ENCODE measurements at places on chromosomes 2 and 18.

- DNase-seq, result peak; percentile 64
Observed at GRCh38 chr2:127208313-127208712, 11.8 kb downstream of the CYP27C1 start.

DNA sequence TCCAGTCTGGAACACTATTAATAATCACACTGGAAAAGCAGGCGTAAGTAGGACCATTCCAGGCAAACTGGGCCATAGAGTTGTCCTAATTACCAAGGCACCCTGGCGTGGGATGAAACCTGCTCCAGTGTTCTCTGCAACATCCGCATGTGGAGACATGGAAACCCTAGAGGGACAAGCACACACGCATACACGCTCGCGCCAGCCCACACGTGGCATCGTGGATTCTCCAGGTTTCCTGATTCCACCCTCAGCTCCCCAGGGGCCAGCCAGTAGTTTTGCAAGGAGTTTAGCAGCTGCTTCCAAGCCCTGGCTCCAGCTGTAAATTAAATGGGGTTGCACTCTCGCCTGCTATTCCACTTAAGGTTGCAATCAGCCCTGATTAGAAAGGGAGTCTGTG is 127.7 kb downstream of the DYSF start:
- DNase-seq, result no peak

GRCh38 chr2:61658841-61659780 is 121.0 kb upstream of the XPO1 start:
- peak; percentile 42 for DNase-seq

- DNase-seq, result no peak
Observed at GRCh38 chr18:20975077-20975476, 136.5 kb downstream of the ROCK1 start.

- DNase-seq, result no peak
Observed at GRCh38 chr2:28359222-28360057, 33.2 kb upstream of the FOSL2 start.

- no peak for DNase-seq
Observed at GRCh38 chr2:127579231-127579630, 43.7 kb downstream of the MYO7B start.

GRCh38 chr2:56369316-56369715 is 185.5 kb downstream of the CCDC85A start:
- DNase-seq, result peak; percentile 39

DNA sequence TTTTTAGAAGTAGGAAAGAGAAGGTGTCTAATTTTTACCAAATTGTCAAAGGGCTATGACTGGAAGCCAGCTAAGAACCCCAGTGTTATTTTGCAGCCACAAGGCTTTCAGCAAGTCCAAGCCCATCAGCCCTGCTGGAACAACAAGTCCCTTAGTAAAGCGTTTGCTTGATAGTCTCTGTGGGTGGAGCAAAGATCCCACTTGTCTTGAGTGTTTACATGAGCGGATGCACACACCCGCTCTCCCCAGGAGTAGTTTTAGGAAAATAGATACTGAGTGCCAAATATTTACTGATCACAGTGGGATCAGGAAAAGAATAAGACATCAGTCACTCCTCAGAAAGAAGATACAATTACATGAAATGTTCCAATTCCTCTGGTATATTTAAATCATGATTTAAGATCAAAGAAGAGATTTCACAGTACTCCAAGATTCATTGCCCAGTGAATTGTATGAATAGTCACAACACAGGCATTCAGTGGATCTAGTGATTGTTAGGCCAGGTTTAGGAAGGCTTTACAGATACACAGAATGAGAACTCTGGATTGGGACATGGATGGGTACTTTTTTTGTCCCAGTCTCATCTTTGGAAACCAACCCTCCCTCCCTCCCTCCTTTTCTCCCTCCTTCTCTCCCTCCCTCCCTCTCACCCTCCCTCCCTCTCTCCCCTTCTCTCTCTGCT is 514.9 kb downstream of the PTPRM start:
- DNase-seq, result no peak

- peak; percentile 91 for DNase-seq
Observed at GRCh38 chr2:27071990-27072830, 756 bp upstream of the OST4 start.

DNA sequence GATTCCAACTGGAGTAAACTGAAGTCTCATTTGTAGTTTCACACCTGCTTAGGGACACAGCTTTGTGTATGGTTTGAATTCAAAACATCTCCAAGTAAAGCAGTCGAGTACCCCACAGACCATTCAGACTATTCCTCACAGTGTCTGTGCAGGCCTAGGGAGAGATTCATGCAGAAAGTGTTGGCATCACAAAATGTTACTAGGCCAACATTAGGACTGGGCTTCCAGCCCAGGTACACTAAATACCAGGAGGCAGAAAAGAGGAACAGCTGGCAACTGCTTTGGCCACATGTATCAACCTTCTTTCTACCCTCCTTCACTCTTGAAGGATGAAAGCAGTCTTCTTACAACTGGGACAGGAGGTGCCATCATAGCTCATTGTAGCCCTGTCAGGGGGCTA is 270.4 kb upstream of the TMEFF2 start:
- no peak for DNase-seq

- no peak for DNase-seq
Observed at GRCh38 chr2:218149098-218149497, 17.7 kb downstream of the CXCR1 start.

- no peak for DNase-seq
Observed at GRCh38 chr2:230492107-230492506, 76.1 kb downstream of the SP100 start.

- DNase-seq, result no peak
Observed at GRCh38 chr2:139495851-139496250, 715.7 kb upstream of the NXPH2 start.

DNA sequence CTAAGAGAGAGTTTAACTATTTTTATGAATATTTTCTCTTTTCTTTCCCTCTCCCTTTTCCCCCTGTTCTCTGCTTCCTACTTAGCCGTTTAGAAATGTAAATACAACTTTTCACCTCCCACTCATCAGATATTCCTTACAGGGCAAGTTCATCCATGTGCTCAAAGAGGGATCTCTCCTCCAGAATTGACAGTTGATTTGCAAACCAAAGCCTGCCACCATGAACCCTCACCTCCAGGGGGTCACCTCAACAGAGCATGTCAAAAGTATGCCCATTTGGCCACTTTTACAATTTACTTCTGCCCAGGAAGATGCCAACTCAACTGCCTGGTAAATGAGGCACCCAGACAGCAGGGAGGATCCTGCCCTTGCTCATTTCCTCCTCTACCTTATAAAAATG is 149.2 kb upstream of the GYPC start:
- DNase-seq, result no peak

DNA sequence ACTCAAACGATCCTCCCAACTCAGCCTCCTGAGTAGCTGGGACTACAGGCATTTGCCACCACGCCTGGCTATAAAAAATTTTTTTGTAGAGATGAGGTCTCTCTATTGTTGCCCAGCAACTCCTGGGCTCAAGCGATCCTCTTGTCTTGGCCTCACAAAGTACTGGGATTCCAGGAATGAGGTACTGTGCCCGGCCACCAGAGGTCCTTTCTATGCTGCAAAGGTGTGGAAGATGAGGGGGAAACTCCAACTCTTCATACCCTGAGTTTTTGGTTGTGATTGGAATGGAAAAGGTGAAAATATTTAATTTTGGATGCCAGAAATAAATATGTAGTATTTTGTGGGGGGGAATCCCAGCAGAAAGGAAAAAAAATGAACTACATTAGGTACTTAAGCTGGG is 36.0 kb downstream of the MRPL33 start:
- DNase-seq, result peak; percentile 31

- peak; percentile 97 for DNase-seq
Observed at GRCh38 chr2:37713258-37713700, 41.8 kb upstream of the CDC42EP3 start.

- DNase-seq, result no peak
Observed at GRCh38 chr2:224173210-224173609, 134.1 kb upstream of the SERPINE2 start.

GRCh38 chr2:174577967-174578589 is 19.5 kb downstream of the WIPF1 start:
- DNase-seq, result peak; percentile 81

GRCh38 chr2:205808486-205809121 is 126.3 kb downstream of the NRP2 start:
- no peak for DNase-seq

DNA sequence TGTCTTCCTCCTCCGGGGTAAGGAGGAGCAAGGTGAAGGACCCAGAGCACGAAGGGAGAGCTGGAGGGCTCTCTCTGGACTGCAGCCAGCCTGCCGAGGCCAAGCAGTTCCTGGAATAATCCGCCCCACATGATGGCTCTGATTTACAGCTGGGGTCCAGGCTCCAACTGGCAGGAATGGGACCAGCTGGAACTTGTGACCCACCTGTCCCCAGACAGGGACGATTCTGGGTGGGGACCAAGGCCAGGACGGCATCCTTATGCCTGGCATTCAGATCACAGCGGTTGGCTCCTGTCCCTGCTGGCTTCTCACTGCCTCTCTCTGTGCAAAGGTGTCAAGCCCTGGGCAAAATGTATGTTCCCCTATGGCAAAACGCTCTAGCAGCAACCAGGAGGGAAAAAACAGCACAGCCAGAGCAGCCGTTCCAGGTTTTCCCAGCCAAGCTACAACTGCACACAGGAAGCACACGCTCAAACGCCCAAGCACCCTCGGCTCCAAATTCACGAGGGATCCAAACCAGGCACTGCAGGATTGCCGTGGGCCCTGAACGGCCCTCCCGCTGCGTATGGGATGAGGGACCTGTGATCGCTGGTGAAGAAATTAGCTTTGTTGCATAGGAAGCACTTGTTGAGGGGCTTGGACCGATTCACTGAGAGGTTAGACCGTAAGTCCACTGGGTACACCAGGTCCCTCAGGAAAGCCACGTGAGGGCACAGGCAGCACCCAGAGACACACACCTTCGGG is 35.8 kb downstream of the FAM178B start:
- DNase-seq, result no peak

DNA sequence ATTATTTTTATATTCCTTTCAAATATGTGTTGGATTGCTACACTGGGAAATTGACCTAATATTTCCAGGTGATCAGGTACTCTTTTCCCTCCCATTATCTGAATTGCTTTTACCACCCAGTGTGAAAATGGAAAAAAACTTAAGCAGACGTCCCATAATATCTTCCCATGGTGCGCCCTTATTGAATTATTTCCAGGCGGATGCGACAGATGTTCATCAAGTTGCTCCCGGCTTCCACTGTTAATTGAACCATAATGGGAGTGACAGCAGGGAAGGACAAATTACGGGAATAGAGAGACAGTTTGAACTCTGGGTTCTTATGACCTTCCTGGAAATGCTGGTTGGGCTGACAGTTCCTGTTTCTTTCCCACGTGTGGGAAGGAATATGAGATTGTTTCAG is 93.3 kb downstream of the THSD7B start:
- no peak for DNase-seq

- DNase-seq, result no peak
Observed at GRCh38 chr2:149899390-149899789, 311.8 kb upstream of the MMADHC start.

DNA sequence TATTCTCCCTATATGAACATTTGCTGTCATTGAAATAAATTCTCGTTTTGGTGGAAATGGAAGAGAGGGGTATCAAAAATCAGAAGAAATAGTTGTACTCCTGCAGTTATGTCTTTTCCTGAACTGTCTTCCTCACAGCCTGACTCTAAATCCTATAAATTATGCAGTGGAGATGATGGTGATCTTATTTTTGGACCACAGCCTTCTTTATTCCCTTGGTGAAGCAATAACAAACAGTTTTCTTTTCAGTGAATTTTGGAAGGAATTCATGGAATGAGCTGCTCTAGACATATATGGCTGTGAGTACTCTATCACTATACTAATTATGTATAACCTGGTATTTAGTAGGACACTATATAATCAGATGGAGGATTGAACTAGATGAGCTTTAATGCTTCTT is 1.7 kb upstream of the SLC25A12 start:
- peak; percentile 60 for DNase-seq

DNA sequence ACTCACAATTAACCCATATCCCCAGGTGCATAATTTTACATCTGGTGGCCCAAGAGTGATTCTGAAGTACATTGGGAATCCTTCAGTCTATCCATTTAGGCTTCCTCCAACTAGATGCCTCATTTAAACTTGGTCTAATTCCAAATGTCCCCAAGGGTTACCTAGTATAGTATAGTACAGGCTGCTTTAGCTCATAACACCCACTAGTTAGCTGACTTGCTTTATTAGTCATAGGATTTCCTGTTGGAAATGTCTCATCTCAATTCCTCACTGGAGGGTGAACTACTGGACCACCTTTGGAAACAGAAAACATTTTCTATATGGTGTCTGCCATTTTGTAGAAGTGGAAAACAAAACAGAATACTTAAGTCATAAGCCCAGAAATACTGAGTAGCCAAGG is 202.5 kb upstream of the SESTD1 start:
- DNase-seq, result peak; percentile 68

- no peak for DNase-seq
Observed at GRCh38 chr2:149021271-149021719, 17.2 kb upstream of the LYPD6B start.

Data from fibroblast of skin of right quadriceps (primary cell).